ENCODE measurements at places on chromosomes 6 and 20. TPM values are rescaled to one million over a fixed set of nuclear protein-coding genes. Genes with fewer than 3 reads are reported as not detected.
A peak's percentile ranks its signal among the peaks of the same experiment; 100 is the strongest.

DNA sequence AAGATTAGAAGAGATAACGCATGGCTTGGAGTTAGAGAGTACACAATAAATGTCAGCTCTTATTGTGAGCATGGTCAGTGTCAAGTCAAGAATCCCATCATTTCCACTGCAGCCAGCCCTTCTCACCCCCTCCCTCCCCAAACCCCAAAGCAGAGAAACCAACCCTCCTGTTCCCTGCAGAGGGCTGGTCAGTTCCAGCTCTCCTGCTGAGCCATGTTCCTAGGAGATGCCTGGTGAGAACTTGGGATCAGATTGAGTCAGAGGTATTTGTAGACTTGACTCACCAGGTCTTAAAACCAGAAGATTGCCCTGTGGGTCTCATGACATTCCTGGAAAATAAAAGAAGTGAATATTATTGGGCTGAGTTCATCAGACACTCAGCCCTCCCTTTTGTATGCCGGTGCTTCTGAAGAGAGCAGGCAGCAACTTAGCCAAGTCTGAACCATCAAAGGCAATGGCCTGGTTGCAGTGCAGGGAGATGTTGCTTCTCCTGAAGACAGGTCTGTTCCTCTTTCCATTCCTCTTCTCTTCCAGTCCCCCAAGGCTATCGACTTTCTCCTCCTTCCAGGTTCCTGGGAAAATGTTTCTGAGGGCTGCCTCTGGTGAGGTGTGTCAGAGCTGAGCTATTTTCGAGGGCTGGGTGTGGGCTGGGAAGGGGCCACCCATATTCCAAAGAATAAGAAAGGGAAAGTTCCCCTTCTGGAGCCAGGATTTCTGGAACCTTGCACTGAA, 278.2 kb upstream of the SUPT3H start:
- DNase-seq, result peak; percentile 100

GRCh38 chr20:20743511-20744169, 31.2 kb upstream of the RALGAPA2 start:
- no peak for DNase-seq

DNA sequence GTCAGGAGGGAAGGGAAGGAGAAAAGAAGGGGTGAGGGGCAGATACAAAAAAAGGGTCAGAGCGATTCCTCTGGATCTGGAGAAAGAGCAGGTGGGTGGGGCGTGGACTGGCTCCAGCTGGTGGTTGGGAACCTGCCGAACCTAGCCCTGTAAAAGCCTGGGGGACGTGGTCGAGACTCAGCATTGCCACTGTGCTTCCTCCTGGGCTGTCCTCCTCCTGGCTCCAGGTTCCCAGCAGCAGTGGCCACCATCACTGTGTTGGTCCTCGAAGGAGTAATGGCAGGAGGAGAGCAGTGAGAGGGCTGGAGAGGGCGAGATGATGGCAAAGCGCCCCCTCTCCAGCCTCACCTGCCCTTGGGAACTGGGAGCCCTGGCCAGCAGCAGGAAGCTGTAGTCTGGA, 3.5 kb upstream of the RAET1L start:
- DNase-seq, result no peak

DNA sequence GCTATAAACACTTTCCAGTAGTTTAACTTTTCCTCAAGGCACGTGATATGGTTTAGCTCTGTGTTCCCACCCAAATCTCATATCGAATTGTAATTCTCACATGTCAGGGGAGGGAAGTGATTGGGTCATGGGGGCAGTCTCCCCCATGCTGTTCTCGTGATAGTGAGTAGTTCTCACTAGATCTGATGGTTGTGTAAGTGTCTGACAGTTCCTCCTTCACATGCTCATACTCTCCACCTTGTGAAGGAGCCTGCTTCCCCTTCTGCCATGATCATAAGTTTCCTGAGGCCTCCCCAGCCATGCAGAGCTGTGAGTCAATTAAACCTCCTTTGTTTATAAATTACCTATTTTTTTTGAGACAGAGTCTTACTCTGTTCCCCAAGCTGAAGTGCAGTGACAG, 127.9 kb downstream of the DTNBP1 start:
- no peak for DNase-seq

DNA sequence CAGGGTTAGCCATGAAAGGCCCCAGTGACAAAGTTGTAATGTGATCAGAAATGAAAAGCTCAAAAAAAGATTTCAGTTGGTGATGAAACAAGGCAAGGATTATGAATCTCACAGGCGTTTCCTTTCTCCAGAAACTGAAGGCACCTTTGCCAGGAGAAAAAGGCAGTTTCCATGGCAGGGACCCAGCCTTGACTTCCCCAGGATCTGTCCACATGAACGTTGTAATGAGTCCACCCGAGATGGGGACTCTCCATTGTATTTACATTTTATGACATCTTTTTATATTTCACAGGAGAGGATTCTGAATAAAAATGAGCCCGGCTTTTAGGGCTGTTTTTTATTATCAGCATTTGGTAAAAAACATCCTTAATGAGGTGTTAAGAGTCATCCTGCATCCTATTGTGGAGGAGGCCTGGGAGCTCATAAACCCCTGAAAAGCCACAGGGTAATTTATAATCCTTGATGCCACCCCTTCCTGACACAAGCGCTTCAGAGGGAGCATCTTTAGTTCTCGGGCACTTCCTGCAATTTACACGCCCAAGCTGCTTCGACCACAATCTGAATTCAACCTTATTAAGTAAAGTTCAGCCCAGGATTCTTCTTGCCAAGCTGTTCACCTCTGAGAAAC, 74.1 kb upstream of the SALL4 start:
- no peak for DNase-seq

DNA sequence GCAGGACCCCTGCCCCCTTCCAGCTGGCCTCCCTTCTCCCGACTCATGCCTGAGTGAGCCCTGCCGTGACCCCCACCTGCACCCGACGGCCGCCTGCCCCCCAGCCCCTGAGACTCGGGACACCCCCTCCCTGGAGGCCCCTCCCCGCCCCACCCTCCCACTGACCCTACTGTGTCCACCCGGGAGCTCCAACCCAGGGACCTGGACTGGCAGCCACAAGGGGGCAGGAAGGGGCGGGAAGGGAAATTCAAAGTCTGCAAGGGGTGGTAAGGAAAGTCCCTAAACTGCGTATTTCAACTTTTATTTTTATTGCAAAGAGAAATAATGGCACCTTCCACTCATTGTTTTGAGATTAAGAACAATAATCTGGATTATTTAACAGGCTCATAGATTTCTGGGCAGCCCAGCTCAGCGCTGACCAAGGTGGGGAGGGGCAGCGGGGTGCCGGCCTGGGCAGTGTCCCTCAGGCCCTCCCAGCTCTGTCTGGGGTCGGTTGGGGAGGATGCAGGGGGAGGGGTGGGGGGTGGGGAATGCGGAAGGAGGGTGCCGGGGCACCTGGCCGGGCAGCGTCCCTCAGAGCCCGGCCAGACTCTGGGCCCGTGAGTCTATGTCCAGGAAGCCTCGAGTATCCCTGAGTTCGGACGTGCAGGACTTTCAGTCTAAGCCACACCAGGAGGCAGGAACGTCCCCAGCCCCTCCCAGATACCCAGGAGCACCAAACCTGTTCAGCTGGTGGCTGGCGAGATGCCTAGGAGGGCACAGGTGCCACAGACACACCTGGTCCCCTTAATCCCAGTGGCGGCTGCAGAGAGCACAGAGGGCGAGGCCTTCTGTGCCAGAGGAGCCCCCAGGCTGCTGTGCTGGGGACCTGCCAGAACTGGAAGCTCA, 1.3 kb upstream of the PTK6 start:
- no peak for DNase-seq

GRCh38 chr20:38167851-38168760, 3.0 kb upstream of the TGM2 start:
- peak; percentile 94 for DNase-seq

- peak; percentile 70 for DNase-seq
Measured at GRCh38 chr20:24798930-24799705, 150.0 kb upstream of the CST7 start.

DNA sequence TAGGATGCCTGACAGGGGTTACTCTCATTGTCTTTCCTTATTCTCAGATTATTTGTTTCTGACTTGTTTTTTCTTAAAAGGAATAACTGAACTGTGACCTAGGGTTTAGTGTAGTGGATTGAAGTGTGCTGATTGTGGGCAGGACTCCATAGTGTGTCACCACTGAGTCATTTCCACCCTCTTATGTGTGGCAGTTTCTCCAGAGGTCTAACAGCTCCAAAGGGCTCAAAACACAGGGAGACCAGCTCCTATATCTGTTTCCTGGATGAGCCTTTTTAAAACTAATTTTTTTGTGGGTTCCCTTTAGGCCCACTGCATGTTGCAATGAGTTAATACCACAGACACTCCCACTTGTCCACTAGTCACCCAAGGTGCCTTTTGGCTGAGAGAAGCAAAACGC, 951.1 kb upstream of the ADGRB3 start:
- DNase-seq, result peak; percentile 96

GRCh38 chr20:11728937-11729336, 188.8 kb upstream of the BTBD3 start:
- no peak for DNase-seq

- DNase-seq, result peak; percentile 66
Measured at GRCh38 chr6:129575378-129576118, 134.4 kb downstream of the ARHGAP18 start.

Gene THBD
- total RNA-seq, result 17.4 TPM

GRCh38 chr20:51166489-51166888, 143.6 kb upstream of the KCNG1 start:
- no peak for DNase-seq

GRCh38 chr20:18926965-18927364, 113.4 kb downstream of the SCP2D1 start:
- no peak for DNase-seq

Gene EYA2
- total RNA-seq, result 0.11 TPM

DNA sequence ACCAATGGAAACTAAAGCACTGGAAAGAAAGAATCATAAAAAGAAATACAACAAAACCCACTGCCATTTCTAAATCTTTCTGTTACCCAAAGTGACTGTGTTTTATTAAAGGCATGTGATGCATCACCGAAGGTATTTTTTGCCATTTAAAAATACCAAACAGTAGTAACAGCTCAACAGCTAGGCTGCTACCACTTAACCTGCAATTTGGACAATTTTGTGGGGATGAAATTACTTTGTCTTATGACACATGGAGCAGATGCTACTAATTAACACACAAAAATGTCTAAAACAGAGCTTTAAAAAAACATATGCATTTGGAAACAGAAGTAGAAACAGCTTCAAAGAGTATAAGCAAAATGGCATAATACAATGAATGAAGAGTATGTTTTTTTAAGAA, 97.4 kb downstream of the ATXN1 start:
- DNase-seq, result no peak

Data from LHCN-M2 (cell line).